Activated CD4-positive, CD25-positive, alpha-beta regulatory T cell treated with anti-CD3 and anti-CD28 coated beads, Interleukin-2, amount 50 U/mL, for 24 hours (primary cell): ENCODE measurements at places on chromosomes 11 and 22.
A peak's percentile ranks its signal among the peaks of the same experiment; 100 is the strongest.

DNA sequence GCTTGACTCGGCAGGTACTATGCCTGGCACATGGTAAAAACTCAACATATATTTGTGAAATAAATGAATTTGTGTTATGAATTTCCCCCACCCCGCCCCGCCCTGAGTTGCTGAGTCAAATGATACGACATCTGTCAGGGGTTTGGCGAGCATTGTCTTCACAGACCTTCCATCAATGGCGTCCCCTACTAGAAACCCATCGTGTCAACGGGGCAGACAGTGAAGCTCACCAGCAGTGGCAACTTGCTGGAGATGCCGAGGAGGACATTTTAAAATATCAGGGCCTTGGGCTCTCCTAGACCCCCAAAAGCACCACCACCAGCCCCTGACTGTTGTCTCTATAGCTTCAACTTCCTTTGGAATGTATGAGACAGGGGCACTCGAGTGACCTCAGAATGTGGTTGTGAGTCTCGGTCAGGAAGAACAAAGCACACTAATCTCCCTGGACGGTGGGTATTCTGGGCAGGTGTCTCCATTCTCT is 761 bp upstream of the NXF1 start:
- peak; percentile 36 for ATAC-seq

DNA sequence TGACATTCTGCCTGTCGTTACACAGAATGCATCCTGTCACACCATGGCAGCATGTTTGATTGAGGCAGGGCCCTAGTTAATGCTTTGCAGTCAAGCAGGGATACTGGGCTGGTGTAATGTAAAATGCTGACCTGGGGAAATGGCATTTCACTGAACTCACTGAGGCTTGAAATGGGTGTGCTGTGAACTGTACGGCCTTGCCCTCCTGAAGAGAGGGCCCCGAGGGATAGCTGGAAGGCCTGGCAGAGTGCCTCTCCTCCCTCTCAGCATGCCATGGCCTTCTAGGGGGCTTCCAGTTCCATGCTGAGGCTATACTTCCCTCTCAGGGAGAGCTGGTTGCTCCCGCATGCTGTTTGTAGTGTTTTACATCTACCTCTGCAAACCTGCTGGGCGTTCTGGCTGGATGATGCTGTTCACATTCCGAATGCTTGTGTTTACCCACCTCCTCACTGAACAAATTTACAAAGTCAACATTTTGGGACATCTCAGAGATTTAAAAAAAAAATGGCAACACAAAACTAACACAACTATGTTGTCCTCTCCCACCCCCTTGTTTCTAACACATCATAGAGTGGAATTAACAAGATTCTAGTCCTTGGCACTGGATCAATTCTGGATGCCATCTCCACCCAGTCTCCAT is 416.7 kb upstream of the CADM1 start:
- no peak for ATAC-seq

DNA sequence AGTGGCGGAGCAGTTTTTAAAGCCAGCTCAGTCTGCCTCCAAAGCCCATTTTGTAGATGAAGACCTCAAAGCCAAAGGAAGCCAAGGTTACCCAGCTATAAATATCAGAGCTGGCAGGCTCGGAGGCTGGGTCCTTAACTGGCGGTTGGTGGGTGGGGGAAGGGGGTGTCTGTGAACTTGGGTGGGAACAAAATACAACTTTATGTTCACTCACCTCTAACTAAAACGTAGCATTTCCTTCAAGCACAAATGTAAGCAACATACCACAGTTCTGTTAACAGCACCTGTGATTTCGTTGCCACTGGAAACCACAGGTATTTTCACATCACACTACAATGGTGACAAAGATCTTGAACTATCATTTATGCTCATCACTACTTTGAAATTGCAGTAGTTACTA is 99.7 kb upstream of the SYT13 start:
- peak; percentile 55 for ATAC-seq

DNA sequence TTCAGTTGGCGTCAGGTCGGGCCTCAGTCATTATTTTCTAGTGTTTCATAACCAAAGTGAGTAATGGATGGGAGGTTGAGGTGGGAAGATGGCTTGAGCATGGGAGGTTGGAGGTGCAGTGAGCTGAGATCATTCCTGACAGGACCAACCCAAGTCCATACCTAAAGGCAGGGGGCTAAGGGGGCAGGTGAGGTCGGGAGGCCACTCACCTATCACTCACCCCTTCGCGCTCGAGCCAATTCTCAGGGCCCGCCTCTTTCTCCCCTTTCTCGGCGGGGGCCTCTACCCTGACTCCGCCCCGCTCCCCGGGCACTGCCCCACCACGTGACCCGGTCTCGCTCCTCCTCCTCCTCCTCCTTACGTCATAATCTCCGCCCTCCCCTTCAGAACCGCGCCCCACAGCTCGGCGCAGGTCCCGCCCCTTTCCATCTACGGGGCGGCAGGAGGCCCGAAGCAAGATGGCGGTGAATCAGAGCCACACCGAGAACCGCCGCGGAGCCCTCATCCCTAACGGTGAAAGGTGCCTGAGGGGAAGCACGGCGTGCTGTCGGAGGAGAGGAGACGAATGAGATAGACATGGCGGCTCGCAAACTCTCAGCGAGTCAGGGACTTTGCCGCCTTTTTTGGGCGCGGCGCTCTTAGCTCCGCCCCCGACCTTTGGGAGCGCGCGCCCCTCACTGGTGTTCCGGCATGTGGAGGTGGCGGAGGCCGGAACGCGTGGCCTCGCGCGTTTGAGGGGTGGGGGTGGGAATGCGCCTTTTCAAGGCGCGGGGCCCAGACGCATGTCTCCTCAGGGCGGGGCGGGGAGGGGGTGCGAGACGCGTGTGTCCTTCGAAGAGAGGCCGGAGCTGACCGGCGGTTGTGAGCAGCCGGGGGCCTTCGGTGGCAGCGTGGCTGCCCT is at the start of gene WBP2NL:
WBP2NL (plus strand) TSS at position 428 of the 901 bp plus-strand sequence; CDS start at position 459, 31 bp downstream.
- peak; percentile 88 for ATAC-seq

GRCh38 chr11:123920943-123921342 is 18.5 kb upstream of the OR4D5 start:
- no peak for ATAC-seq

GRCh38 chr11:859394-860131 is 16.9 kb downstream of the TSPAN4 start:
- no peak for ATAC-seq

GRCh38 chr22:48227341-48228018 is 1465.0 kb downstream of the TBC1D22A start:
- no peak for ATAC-seq

DNA sequence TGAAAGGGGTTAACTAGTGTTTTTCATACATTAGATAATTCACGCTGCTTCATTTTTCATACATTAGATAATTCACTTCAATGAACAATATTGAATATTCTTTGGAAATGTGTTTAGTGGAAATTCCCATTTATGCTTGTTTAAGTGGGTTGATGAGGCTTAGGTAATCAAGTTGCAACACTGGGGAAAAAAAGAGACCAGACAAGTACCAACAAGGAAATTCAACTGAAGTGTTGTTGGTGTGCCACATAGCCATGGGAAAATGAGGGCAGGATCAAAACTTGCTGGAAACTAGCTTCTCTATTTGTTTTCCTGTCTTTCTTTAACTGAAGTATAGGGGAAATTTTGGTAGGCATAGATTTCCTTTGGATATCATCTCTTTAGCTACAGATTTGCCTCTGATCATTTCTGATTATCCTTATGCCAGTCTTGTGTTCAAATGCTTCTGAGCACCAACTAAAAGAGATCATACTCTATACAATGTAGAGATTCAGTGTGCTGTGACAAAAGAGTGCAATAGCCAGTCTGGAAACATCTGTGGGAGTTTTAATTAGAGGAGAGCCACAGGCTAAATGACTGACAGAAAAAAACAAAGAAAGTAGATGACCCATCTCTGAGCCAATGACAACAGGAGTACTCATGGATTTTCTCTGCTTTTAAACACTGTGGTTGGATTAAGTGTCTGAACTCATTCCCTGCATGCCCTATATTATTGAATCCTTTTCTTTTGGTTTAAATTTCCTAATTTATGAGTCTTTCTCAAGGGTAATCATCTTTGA is 67.6 kb upstream of the CTSC start:
- no peak for ATAC-seq

DNA sequence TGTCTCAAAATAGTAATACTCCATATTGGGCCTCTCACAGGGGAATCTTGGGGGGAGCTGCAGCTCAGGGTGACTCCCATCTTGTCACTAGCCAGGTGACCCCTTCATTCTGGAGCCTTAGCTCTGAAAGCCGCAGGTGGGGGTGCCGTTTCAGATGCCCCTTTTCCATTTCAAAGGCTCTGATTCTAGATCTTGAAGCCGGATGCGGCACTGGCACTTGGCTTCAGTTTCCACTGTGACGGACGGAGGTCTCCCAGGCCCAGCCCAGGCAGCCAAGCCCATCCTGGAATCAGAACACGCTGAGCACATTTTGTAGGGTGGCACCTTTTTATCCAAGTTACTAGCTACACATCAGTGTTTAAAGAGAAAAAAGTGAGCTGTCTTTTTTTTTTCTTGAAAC is 6.4 kb downstream of the BIK start:
- ATAC-seq, result no peak

GRCh38 chr11:123328281-123328867 is 101.7 kb upstream of the GRAMD1B start:
- no peak for ATAC-seq

DNA sequence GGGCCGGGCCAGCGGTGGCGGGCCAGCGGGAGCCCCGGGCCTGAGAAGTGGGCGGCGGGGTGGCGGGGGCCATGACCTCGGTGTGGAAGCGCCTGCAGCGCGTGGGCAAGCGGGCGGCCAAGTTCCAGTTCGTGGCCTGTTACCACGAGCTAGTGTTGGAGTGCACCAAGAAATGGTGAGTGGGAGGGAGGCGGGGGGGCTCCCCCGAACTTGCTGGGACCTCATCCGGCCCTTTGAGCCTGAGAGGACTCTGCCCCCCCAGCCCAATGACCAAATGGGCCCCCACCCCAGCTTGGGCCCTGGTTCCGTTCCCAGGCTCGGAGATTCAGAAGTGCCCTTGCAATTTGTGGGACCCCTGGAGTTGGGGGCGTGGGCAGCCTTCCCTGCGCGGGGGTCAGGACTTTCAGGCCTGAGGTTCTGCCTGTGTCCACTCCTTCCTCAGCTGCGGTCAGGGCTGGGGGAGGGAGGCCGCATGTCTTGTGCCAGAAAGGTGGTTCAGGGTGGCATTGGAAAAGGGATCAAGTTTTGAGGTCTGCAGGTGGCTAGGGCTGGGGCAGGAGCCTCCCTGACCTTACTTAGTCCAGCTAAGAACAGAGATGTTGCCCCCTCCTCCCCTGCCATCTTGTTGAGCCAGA is 496 bp downstream of the EHBP1L1 start:
- no peak for ATAC-seq

- ATAC-seq, result no peak
Measured at GRCh38 chr11:20453657-20454316, 66.3 kb downstream of the PRMT3 start.

- no peak for ATAC-seq
Measured at GRCh38 chr11:105881027-105881426, 141.0 kb downstream of the MSANTD4 start.

GRCh38 chr11:1445741-1446445 is 40.7 kb downstream of the MOB2 start:
- ATAC-seq, result no peak

DNA sequence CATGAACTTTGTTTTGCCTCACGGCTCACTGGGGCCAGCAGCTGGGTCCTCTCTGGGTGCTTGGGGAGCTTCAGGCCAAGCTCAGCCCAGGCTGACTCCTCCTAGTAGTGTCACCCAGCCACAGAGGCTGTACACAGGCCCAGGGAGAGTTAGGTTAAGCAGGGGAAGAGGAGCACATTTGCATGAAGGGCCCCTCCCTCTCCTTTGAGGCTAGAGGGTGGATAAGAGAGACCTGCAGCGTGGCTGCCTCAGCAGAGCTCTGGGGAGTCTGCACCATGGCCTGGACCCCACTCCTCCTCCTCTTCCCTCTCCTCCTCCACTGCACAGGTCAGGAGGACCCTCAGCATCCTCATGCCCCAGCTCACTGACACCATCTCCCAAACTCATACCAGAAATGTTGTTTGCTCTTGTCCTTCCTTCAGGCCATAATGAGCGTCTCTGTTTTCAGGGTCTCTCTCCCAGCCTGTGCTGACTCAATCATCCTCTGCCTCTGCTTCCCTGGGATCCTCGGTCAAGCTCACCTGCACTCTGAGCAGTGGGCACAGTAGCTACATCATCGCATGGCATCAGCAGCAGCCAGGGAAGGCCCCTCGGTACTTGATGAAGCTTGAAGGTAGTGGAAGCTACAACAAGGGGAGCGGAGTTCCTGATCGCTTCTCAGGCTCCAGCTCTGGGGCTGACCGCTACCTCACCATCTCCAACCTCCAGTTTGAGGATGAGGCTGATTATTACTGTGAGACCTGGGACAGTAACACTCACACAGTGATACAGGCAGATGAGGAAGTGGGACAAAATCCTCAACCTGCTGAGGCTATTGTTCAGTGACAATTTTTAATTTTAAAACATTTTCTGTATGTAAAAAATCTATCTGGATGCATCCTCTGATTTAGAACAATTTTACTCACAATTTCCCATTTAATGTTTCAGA is 82.4 kb upstream of the VPREB1 start:
- ATAC-seq, result no peak

GRCh38 chr11:93330446-93330984 is at the start of gene DEUP1:
Gene DEUP1, plus strand, starts transcription at chr11:93330742. Its CDS starts 1,518 bp downstream, at chr11:93332260.
- ATAC-seq, result no peak

GRCh38 chr11:65341856-65342255 is 8.2 kb downstream of the DPF2 start:
- no peak for ATAC-seq

- ATAC-seq, result no peak
Measured at GRCh38 chr11:13009476-13009920, 382 bp downstream of the RASSF10 start.

DNA sequence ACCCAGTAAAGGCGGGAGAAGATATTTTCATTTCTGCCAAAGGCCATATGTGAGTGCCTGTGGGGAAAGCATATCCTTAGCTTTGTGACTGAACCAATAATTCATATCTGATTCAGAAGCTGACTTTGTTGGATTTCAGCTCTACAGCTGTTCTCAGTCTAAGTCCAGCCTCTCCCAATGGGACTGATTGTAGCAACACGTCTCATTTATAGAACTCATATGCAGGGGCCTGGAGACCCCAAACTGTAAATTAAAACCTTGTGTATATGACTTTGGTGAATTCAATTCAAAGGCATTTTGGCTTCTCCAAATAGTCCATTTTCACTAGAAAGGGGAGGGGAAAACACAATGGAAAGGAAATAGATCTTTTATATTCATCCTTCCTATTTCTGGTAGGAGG is 250.4 kb upstream of the SORL1-AS1 start:
- no peak for ATAC-seq

DNA sequence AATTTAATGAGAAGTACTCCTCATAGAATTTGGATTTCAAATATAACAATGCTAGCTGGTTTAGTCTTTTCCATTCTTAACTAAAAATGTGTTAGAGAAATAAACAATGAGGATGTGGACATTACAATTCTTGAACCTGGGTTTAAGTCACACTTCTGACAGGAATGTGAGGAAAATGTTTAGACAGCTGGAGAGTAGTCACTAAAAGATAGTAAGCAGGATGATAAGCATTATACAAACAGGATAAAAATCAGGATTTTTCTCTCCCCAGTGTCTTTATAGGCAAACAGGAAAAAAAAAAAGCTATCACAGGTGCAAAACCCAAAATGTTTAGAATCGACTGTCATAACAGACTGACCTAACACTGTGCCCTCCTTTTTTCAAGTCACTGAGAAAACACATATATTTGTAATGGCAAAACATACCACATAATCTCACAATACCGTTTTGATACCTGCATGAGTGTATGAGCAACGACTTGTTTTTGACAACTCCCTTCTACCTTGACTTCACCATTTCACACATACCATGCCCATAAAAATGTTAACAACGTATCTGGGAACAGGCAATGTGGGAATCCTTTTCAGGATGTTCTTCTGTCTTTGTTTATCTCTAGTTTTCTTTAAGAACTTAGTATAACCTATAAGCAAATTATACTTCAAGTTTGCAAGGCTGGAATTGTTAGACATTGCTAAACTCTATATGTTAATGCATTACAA is 242.0 kb downstream of the SBF2 start:
- ATAC-seq, result no peak
